ENCODE measurements at places on chromosomes 2 and 18.

GRCh38 chr18:38930881-38931753 lies 1365.5 kb upstream of the CELF4 start:
- no peak for DNase-seq

DNA sequence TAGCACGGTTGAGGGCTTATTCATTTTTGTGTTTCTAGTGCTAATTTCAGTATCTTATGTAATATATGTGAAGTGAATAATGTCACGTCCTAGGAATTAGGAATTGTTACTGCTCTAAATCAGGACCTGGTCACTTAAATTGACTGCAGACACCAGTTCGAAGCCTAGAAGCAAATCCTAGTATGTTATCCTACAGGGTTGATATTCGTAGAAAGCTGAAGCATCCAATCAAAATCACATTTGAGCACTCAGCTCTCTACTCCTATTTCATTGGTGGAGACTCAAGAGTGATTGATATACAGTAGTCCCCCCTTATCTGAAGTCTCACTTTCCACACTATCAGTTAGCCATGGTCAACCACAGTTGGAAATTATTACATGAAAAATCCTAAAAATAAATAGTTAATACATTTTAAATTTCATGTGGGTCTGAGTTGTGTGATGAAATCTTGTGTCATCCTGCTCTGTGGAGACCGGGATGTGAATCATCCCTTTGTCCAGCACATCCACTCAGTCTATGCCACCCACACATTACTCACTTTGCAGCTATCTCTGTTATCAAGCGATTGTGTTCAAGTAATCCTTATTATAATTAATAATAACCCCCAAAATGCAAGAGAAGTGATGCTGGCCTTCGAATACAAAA lies 35.2 kb upstream of the SCN9A start:
- DNase-seq: peak; percentile 92

DNA sequence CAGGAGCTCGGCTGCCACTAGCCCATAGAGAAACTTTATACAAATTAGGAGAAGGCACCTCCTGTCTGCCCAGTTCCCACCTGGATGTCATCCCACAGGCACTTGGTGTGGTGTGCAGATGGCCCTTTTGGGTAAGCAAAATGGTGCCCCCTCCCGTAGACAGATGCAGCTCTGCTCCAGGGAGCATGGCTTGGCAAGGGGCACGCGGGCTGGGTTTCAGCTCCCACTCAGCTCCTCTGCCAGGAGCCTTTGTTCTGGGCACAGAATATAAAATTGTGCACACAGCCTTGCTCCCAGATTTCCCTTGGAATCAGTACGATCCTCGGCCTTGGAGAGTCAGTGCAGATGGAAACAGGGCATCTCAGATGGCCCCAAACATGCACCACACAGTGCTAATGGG lies 20.3 kb upstream of the KCNF1 start:
- DNase-seq: no peak

DNA sequence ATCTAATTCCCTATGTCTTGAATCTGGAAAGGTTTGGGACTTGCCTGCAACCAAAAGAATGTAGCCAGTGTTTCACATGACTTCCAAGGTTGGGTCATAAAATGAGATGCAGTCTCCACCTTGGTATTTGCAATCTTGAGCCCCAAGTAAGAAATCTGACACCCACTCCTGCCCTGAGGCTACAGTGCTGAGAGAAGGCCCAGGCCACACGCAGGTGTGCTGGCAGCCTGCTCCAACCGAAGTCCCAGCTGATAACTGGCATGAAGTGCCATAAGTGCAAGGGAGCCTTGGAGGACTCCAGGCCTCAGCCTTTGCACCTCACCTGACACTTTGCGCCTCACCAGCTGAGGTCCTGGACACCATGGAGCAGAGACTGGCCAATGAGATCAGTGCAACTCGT lies 182.7 kb downstream of the ANAPC1 start:
- DNase-seq: no peak

Measured in fibroblast of skin of scalp (primary cell).